ENCODE measurements at places on chromosomes 1 and 21.

GRCh38 chr1:241485145-241485544, 34.4 kb downstream of the FH start:
- no peak for DNase-seq

- DNase-seq: peak; percentile 74
Measured at GRCh38 chr1:24022581-24023361, 42.6 kb upstream of the SRSF10 start.

GRCh38 chr1:35931446-35932157, 697 bp downstream of the AGO3 start:
- peak; percentile 6 for DNase-seq

DNA sequence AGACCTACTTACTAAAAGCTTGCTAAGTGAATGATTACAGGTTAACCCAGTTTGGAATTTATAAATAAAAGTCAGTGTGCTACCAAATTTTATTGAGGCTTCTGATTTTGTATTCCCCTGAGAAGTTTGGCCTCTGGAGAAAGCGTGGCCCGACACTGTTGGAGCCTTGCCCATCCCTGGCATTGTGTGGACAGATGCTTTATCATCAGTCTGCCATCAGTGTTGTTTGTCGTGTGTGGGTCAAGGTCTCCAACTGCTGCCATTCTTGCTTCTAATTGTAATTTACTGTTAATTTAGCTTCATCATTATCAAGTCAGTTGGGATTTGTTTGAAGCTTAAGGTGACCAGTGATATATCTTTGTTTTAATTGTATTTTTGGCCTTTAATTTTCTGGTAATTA, 62.0 kb upstream of the LPGAT1 start:
- DNase-seq: no peak

GRCh38 chr1:106027871-106028270, 1028.6 kb upstream of the PRMT6 start:
- no peak for DNase-seq

DNA sequence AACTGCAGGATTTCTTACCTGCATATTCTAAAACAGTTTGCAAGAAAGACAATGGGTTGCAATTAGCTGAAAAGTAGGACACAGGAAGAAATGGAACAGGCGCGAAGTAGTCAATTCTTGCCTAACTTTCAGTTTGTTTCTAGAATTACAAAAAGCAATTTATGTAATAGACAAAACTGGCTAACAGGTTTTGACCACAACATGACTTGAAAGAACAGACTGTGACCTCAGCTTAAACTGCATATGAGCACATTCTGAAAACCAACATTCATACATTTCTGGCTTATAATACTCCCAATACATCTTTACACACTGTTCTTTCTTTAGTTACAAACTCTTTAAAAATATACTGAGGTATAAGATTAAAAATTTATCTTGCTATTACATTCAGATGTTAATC, 405.9 kb upstream of the B3GALT2 start:
- no peak for DNase-seq

GRCh38 chr1:209838537-209838936, 10.8 kb downstream of the UTP25 start:
- DNase-seq: no peak

- DNase-seq: no peak
Measured at GRCh38 chr1:81619156-81619555, 181.6 kb upstream of the ADGRL2 start.

- DNase-seq: no peak
Measured at GRCh38 chr1:176462674-176463378, at the start of gene PAPPA2. Gene PAPPA2, plus strand, starts transcription at chr1:176463175. Its CDS starts 93,148 bp downstream, at chr1:176556323.

DNA sequence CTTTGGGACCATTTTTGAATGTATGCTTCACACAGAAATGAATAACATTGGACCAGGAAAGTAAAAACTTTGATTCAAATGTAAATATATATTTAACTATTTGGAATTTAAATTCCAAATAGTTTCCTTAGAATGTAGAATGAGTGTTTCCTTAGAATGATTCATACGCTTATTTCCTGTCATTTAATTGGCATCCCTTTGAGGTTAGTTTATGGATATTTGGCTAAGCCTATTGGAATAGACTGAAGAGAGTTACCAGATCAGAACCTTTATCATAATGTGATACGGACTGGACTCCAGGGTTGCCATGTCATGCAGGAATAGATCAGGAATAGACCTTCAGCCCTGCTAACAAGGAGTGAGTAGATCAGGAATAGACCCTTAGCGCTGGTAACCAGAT, 133.1 kb downstream of the TNNI3K start:
- DNase-seq: no peak

DNA sequence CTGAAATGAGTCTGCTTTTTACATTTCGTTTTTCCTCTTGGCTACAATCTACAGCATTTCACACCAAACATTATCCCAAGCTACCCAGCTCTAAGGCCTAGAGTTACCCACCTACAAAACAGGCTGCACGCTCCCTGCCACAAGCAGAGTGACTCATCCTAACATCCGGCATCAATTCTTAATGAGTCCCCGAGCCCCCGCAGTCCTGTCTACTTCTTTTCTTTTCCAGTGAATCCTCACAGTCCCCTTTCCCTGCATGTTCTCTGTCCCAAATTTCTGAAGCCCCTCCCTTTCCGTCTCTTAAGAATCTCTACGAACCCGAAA, 650 bp downstream of the PCNX2 start:
- peak; percentile 27 for DNase-seq

GRCh38 chr1:25100151-25100833, 132.0 kb downstream of the SYF2 start:
- no peak for DNase-seq

- no peak for DNase-seq
Measured at GRCh38 chr1:163076044-163076443, 6.9 kb downstream of the RGS4 start.

DNA sequence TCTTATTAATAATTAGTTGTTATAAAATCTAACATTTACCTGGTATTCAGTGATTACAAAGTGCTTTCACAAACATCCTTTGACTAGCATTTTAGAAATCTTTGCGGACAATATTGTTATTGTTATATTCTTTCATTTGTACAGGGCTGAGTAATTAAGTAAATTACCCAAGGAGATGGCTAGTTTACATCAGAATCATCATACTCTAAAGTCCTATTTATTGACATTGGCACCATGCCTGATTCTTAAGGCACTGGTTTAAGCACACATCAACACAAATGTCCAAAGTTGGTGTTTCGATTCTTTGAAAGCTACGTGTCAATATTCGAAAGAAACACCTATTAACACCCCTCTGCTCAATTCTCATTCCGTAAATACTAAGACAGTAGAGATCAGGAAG, 424.6 kb upstream of the CHRM3 start:
- DNase-seq: no peak

- no peak for DNase-seq
Measured at GRCh38 chr1:60341274-60341673, 267.7 kb upstream of the C1orf87 start.

DNA sequence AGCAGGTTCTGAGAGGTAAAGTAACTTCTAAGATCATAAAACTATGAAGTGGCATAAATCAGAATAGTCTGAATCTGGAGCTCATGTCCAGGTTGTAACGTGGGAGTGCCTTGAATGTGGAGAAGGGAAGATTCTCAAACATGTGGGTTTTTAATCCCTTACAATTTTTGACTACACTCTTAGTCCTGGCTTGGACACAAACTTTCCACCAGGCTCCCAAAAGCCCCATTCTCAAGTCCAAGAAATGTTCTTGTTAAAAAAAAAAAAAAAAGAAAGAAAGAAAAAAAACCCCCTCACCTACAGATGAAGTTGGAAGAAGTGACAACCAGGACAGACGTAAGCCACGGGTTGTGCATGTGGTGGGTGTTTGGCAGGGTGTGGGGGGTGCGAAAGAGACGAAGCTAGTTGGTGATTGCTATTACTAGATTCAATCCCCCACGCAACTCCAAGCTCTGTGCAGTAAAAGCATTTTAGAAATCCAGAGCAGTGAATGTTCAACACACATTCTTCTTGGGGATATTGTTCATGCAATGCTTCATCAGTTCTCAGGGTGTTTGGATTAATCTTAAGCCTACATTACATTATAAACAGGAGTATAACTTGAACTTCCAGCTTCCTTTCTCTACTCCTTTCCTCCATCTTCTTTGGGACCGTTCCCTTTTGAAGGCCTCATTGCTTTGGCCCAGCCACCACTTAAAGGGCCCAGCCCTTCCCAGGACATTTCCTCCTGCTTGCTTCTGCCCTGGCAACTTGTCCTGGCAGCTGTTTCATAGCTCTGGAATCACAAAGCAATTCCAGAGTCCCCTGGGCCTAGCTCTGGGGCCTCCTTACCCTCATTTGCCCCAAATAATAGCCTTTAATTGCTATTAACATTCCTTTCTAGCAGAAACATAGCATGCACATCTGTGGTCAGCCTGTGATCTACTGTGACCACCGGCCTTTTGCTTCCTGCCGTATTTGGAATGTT, 41.8 kb downstream of the PHC2 start:
- no peak for DNase-seq

GRCh38 chr1:56416495-56416894, 162.9 kb downstream of the PLPP3 start:
- no peak for DNase-seq

GRCh38 chr1:220564216-220564615, 36.3 kb downstream of the MARK1 start:
- no peak for DNase-seq

DNA sequence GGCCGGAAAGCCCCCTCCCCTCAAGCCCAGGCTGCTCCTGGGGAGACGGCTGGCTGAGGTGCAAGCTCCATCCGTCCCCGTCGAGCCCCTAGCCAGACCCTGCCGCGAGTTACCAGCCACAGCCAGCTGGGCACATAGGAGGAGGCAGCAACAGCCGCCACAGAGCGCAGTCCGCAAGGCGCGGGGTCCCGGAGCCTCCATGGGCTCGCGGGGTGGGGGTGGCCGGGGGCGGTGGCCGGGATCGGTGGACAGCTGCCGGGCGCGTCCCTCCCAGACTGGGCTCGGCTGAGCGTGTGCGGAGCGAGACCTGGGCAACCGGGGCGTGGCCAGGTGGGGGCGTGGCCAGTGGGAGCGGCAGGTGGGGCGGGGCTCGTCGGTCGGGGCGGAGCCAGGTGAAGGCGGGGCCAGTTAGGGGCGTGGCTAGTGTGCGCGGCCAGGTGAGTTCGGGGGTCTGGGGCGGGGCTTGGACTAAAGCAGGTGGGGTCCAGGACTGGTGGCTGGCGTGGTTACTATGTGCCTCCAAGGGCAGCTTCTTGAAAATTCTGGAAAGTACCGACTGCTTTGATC, at the start of gene CD164L2:
Gene CD164L2 (minus strand): TSS at position 295 of the 567 bp plus-strand sequence. CDS start 94 bp downstream, at position 201.
- no peak for DNase-seq

GRCh38 chr1:82177192-82177591, 376.5 kb downstream of the ADGRL2 start:
- DNase-seq: no peak

- no peak for DNase-seq
Measured at GRCh38 chr1:158931055-158931737, at the start of gene PYHIN1. Gene PYHIN1, plus strand, starts transcription at chr1:158931552. Its CDS starts 5,359 bp downstream, at chr1:158936911.

GRCh38 chr1:94942171-94943128, 15.5 kb upstream of the CNN3 start:
- DNase-seq: peak; percentile 31

DNA sequence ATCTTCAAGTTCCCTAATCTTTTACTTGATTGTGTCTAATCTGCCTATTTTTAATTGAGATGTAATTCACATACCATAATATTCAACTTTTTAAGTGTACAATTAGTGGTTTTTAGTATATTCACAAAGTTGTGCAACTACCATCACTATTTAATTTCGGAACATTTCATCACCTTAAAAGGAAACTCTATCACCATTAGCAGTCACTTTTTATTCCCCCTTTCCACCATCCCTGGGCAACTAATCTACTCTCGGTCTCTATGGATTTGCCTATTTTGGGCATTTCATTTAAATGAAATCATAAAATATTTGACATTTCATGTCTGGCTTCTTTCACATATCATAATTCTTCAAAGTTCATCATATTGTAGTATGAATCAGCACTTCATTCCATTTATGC, 30.6 kb upstream of the HYI start:
- DNase-seq: no peak

- DNase-seq: no peak
Measured at GRCh38 chr1:6130036-6130435, 50.1 kb downstream of the CHD5 start.

DNA sequence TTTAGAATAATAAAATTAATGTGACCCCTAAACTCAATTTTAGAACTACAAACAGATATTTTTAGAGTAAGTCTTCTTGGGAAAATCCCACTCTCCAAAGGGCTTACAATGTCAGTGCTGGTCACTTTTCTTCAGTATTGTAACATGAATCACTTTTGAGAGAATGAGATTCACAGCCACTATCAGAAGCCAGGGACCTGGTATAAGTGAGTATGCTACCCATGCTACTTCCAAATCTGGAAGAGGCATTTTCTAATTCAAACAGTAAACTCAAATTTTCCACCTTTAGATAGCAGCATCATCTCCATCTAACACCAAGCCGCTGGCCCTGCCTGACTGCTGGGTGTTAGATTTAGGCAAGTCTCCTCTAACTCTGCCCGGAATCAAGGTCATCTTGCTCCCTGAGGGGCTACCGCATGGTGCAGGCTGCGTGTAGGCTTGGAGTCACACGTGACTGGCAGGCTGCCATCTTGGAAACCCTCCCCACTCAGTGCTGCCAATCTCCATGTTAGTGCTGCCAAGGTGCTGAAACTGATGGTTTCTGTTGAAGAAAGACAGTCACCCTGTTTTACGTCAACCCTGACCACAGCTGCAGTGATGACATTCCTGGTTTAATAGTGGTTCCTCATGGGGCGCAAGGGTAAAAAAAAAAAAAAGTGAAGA, 882.9 kb upstream of the B3GALT2 start:
- no peak for DNase-seq

- DNase-seq: no peak
Measured at GRCh38 chr1:93620841-93621210, 60.8 kb downstream of the BCAR3 start.

DNA sequence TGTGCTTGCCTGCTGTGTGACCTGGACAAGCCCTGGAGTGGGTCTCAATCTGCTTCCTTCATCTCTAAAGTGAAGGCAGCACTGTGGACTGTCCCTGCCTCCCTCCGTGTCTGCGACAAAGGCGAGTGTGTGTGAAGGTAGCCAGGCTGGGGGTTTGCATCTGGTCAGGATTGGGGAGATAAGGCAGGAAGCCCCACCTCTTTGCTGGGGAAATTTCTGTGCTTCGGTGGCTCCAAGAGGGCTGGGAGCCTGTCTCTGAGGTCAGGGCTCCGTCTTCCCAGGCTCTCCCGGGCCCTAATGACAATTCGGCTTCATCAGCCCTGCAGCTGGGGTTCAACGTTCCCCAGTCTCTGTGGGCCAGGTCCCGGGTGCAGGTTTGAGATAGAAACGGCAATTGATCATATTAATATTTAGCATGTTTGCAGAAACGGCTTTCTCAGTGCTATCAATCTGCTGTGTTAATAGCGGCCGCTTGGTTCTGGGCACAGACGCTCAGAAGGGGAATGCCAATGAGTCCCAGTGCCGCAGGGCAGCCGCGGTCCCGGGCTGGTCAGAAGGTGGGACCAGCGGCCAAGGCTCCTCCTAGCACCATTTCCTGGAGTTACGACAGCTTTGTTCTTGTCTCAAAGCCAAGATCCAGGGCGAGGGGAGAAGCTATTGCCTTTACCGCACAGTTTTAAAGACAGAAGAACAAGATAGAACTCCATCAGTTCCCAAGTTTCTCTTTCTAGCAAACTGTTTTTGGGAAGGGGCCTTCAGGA, 105.7 kb downstream of the PRDM16 start:
- no peak for DNase-seq
